ENCODE measurements at places on chromosomes 16 and 17.

DNA sequence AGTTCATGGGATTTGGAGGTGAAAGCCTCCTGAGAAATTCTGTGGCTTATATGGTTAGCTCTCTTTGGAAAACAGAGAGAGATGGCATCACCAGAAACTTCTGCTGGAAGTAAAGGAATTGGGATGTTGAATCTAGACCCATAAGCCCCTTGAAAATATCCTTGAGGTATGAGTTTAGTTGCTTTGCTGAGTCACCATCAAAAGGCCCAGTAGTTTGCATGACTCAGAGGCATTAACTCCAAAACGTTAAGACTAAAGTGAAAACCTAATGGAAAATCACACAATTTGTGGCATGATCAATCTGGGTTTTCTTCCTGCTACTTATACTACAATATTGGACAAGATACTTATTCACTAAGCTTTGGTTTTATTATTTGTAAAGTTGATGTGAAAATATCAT, 349.2 kb upstream of the SALL1 start:
- DNase-seq: no peak

GRCh38 chr16:54241525-54241924, 45.1 kb downstream of the IRX3 start:
- no peak for DNase-seq

DNA sequence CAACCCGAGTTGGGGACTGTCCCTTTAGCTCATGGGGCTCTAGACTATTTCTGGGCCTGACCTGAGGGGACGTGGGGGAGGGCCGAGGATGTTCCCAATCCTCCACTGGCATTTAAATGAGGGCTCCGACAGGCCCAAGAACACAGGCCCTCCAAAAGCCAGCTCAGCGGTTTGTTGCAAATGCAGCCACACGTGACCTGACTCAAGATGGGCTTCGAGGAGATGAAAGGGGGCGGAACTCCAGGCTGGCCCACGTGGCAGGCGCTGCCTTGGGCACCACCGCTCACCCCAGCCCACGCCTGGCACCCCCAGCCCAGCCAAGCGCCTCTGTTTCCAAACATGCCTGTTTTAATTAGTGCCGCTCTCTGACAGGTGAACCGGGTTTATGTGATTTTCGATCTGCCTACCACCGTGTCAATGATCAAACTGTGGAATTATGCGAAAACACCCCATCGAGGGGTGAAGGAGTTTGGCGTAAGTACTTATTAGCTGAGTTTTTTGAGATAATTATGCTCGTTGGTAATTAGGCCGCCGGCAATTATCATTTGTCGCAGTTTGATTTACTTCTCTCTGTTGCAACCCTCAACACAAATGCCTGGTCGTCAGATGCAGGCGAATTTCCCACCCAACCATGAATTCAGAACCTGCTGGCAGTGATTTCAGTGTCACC, 226.7 kb downstream of the KATNIP start:
- peak; percentile 24 for DNase-seq

DNA sequence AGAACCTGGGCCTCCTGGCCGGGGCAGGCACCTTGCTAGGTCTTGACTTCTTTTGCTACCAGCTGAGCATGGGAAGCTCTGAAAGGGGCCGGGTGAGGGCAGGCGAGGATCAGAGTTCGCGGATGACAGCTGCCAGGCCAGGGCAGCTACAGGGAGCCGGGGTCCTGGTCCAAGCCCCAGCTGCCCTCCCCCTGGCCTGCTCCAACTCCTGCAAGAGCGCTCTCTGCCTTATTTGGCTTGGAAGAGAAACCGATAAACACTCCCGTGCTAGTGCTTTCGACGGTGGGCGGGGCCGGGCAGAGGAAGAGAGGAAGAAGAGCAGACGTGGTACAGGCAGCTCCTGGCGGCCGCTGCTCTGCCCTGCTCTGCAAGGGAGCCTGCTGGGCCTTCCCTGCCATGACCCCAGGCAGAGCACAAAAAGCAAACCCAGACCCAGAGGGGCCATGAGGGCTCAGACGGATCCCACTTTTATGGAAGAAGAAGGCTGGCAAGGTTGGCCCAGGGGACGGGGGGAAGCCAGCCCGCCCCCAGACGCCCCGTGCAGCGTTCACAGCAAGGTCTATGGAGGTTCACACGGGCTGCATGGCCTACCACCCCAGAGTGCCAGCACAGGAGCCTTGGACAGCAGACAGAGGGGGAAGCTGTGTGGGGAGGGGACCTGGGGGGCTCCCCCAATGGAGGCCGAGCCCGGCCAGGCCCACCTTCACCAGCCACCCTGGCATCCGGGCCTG, 25.6 kb downstream of the PIEZO1 start:
- DNase-seq: peak; percentile 12

GRCh38 chr17:55161935-55162555, 102.7 kb upstream of the HLF start:
- DNase-seq: peak; percentile 47

GRCh38 chr16:82510789-82511305, 115.9 kb upstream of the CDH13 start:
- DNase-seq: no peak

DNA sequence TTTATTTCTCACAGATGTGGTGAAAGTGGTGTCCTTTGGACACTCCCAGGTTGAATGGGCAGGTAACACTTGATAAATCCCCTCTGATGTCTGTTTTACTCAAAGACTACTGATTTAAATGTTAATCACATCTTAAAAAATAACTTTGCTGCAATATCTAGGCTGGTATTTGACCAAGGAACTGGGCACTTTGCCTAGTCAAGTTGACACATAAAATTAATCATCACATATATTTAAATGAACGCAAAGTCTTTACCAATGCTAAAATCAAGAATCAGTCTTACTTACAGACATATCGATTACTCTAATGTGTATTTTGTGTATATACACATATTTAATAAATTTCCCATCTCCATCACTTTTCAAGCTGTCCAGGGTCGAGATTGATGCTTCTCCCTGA, 7.0 kb downstream of the MT2A start:
- no peak for DNase-seq

GRCh38 chr17:31880311-31880710, 21.2 kb downstream of the UTP6 start:
- DNase-seq: no peak

- DNase-seq: no peak
Measured at GRCh38 chr17:75319904-75320691, 30.9 kb upstream of the SLC25A19 start.

- DNase-seq: no peak
Measured at GRCh38 chr17:5800646-5801045, 216.3 kb upstream of the NLRP1 start.

- no peak for DNase-seq
Measured at GRCh38 chr17:68539548-68540467, 27.6 kb downstream of the PRKAR1A start.

DNA sequence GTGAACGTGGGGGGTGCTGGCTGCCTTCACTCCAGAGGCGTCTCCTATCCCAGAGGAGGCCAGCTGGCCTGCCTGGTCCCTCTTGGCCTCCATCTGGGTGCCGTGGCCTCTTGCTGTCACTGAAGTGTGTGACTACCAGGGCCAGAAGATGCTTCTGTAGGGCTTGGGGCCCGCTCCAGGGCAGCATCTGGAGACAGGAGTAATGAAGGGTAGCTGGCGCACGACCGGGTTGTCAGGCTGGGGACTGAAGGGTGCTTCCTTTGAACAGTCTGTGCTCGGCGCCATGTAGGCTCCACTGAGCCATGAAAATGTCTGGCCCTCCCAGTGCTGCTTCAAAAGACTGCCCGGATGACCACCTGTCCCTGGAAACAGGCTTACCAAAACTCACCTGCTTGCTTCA, 31.3 kb downstream of the ASIC2 start:
- no peak for DNase-seq

Measured in NCI-H69 (cell line).